ENCODE measurements at places on chromosomes 7 and 10.

DNA sequence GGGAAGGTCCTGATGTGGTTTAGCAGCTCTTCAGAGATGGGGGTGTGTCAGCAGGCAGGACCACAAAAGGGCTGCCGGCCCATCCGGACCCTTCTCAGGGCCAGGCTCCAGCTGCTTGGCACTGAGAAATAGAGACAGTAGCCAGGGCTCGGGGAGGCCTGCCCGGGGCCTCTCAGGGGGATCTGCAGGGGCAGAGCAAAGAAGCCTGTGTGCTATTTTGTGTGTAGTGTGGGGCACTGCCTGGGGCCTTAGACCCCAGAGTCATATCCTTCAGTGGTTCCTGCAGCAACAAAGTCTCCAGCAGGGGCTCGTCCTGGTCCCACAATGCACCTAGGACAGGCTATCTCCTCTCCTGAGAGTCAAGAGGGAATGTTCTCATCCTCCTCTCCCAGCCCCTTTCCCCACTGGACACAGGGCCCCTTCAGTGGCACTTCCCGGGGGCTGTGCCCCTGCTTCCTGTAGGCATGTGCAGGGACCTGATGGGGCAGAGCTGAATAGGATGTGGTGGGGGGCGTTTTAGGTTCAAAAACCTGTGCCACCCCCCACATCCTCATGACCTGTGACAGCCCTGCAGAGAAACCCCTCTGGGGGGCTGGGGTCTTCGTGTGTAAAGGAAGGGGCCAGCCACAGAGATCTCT, 159.5 kb upstream of the RHEB start:
- no peak for DNase-seq

DNA sequence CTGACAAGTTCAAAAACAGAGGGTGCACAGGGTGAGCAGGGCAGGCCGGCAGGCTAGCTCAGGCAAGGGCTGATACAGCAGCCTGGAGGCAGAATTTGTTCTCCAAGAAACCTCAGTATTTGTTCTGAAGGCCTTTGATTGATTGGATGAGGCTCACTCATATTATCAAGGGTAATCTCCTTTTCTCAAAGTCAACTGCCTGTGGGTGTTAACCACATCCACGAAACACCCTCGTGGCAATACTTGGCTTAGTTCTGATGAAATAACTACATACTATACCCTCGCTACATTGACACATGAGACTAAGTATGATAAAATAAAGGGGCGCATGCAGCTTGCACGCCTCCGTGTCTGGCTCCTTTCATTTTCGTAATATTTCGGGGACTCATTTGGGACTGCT, 4.4 kb upstream of the PPP2R2D start:
- DNase-seq = no peak

- no peak for DNase-seq
These were observed 52.7 kb upstream of the ELN start for GRCh38 chr7:73974948-73975926.

- DNase-seq = no peak
These were observed 143.8 kb downstream of the ARHGAP21 start for GRCh38 chr10:24579906-24580305.

DNA sequence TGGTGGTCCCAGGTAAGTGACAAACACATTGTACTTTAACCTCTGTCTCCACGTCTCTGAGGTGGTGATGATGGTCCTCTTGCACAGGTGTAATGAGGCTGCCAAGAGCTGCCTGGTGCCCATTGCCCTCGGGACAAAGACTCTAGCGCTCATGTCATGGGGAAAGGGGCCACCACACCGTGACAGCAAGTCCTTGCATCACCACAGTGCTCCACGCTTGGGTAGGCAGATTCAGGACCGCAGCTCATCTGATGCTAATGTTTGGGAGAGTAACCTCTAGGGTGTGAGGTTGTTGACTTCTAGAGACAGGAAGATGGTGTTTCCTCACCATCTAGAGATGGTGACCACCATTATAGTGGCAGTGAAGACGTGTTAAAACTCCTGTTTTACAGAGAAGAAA, 395.6 kb downstream of the ADRA2A start:
- DNase-seq = no peak

DNA sequence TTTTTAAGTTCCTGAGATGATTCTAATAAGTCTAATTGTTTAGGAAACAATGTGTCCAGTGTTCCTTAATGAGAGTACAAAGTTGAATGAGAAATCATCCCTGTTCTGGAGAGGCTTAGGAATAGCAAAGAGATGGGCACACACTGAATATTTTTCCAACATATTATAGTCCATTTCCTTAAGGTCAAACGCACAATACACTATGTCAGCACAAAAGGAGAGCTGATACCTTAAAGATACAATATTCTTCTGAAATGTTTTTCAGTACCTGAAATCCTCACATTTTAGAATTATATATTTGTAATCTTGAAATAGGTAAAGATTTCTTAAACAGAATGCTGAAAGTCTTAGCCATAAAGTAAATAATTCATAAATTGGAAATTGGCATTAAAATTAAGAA, 183.2 kb downstream of the GRM3 start:
- no peak for DNase-seq

DNA sequence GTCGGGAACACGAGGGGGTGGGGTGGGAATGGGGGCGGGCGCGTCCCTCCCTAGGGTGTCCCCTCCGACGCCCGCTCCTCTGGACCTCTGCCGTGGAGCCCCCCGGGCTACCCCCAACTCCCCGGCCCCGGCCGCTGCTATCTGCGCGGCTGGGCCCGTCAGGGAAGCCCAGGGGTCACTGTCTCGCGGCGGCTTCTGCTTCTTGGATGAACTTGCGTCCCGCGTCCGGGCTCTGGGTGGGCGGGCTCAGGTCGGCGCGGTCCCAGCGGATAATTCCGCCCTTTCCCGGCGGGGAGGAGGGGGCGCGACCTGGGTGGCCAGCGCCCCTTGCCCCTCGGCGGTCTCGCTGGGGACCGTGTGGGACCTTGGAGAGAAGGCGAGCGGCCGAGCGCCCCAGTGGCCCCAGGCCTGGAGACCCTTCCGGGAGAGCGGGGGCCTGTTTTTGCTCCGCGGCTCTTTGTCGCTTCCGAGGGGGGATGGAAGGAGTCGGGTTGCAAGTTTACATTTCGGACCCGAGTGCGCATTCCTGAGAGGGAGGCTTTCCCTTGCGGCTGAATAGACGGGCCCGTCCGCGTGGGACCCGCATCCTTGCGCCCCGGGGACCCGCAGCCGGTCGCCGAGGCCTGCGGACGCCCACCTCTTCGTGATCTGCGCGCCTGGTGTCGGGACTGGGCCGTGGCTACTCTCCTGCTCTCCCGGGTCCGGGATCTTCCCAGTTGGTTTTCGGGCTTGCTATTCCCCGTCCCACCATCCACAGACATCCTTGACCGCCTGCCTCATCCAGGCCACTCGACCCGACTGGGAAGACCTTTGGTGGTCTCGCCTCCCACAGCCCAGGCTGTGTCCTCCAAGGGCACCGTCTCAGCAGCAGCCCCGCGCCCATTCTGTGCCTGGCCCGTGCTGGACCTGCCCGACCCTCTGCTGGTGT, 812 bp downstream of the DOCK1 start:
- DNase-seq = peak; percentile 49

- DNase-seq = no peak
These were observed 79.2 kb downstream of the IMMP2L start for GRCh38 chr7:111483078-111483477.

GRCh38 chr10:16653224-16653623, 131.5 kb upstream of the C1QL3 start:
- DNase-seq = no peak

DNA sequence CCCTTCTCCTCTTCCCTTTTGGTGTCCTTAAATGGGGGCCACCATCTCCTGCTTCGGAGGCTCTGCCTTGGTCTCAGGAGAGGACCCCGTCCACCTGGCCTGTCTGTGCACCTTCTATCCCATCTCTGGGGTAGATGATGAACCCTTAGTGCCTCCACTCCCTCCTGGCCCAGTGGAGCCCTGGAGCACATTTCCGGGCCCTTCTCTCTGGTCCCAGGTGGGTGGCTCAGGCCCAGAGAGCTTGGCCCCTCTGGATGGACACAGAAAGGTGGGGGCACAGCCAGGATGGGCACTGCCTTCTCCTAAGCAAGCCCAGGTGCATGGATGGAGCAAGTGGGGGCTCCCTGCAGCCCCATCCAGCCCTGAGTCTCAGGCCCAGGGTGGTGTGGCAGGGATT, 121.4 kb upstream of the RET start:
- no peak for DNase-seq

- DNase-seq = peak; percentile 7
These were observed 149.2 kb upstream of the GHITM start for GRCh38 chr10:83990126-83990525.

GRCh38 chr7:78702770-78703169, 750.7 kb downstream of the MAGI2 start:
- DNase-seq = no peak
